ENCODE measurements at places on chromosomes 7 and 10.

- DNase-seq: no peak
Observed at GRCh38 chr7:145605963-145606362, 510.6 kb upstream of the CNTNAP2 start.

DNA sequence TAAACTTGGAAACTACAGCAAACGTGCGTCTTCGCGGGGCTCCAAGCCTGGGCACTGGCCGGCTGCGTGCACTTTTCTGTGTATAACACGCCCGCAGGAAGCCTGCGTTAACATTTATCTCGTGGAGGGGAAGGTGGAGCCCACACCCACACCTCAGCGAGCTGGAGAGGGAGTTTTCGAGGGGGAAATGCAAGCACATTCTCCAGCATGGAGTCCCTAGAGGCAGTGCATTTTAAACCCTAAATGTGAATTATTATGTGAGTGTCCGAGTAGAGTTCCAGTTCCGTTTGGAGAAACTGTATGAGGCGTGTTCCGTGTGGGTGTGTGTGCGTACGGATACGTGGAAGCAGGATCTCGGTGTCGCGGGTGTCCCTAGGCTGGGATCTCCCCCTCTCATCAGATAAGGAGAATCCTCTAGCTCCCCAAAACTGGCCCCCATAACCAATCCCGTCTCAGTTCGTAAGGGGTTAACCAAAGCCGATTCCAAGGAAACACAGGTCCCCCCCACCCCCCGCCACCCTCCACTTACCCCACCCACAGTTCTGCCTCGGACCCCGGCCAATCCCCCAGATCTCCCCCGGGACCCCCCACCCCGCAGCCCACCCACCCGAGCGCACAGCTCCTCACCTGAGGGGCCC, 403 bp downstream of the CDK6 start:
- DNase-seq: peak; percentile 57

DNA sequence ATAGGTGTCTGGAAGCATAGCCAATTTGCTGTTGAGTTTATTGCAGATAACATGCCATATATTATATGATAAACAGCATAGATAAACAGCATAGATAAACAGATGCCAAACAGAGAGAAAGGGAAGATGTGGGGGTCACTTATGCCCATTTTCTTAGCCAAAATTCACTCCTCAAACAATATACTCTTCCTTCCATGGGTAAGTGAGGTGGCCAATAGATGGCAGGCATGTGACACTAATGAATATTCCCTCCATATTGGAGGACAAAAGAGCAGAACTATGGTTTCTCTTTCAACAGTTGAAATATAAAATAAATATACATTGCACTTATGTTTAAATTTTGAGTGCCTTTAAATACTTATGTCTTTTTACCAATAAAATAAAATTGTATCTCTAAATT, 1212.8 kb downstream of the REEP3 start:
- no peak for DNase-seq

DNA sequence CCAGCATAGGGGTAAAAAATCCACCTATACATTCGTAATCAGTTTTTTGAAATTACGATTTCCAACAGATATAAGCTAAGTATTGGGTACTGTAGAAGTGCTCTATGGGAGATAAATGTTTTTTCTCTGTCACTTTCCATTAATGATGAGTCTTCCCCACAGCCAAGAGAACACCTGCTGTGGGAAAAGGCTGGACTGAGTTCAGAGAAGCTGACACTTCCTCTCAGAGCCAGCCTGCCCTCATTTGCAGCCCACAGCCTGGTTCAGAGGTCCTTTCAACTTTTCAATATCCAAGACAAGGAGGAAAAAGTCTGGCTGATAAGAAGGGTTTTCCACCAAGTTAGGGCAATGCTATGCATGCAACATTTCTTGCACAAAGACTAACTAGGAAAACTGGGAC, 64.5 kb upstream of the DNAJB12 start:
- DNase-seq: peak; percentile 10

DNA sequence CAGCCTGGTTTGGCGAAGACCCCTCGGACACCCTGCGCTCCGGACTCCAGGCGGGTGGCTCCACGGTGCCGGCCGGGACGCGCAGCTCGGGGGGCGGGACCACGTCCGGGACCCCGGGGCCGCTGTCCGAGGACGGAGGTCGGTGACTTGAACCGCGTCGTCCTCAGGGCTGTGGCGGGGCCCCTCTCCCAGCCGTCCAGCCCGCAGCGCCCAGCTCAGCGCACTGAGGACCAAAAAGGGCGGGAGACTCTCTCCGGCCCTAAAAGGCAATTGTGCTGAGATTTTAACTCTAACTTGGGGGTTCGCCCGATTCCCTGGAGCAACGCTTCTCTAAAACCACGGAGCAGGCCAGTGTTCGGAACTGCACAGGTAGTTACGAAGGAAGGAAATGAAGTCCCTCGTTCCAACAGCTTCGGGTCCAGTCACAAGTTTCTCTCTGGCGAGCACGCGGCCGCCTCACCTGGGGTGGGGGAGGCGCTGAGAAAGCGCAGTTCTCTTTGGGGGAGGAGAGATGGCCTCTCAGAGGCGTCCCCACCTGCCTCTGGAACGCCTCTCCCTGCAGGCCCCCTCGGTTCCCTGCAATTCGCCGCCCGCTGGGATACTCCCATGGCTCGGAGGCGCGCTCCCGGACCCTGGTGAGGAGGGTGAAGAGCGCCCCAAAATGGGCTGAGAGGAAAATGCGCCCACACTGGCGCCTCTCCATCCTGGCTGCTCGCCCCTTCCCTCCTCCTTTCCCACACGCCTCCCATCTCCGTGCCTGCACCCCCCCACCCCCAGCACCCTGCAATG, 352.7 kb downstream of the DNAJB6 start:
- DNase-seq: no peak

All from DND-41 (cell line).